Thoracic aorta (tissue), 2 donors: ENCODE measurements at places on chromosomes 6 and 20.

DNA sequence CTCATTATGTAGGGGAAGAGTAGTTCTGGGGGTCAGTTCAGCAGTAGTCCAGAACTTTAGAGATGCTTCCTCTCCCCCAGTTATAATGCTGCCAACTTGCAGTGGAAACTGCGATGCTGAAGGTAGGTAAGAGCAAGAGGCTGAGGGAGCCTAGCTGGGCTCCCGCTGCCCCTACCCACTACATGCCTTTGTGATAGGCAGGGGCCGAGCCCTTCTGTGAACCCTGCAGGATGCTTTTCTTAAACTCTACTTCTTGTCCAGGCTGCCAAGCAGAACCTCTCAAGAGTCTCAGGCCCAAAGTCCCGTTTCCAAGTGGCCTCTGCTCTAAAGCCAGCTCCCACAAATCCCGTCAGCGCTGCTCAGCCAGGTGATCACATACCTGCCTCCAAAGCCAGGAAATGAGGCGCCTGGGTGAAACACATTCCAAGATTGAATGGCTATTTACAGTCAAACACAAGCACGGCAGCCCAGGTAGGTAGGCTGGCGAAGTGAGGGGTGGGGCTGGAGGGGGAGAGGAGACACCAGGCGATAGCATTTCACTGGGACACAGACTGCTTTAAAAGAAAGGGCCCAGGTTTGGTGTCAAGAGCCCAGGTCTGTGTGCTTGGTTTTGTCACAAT lies 150.7 kb downstream of the CD24 start:
- no peaks in the 10 kb centered on the region for H3K36me3 ChIP-seq
- no peak overlapping the region for H3K4me3 ChIP-seq
- H3K27ac ChIP-seq: no peak overlapping the region
- no peak for DNase-seq

- H3K4me3 ChIP-seq: no peak overlapping the region
- H3K4me1 ChIP-seq: no peaks in the 10 kb centered on the region
- no peak for DNase-seq
- H3K27me3 ChIP-seq: no peaks in the 10 kb centered on the region
- H3K27ac ChIP-seq: no peak overlapping the region
These were observed 186.4 kb downstream of the TAF4 start for GRCh38 chr20:61879303-61879620.

- no peaks in the 10 kb centered on the region for H3K27me3 ChIP-seq
- H3K36me3 ChIP-seq: no peaks in the 10 kb centered on the region
- no peak overlapping the region for H3K4me3 ChIP-seq
- peaks cover 48% of the 10 kb centered on the region for H3K4me1 ChIP-seq
- no peak overlapping the region for H3K27ac ChIP-seq
These were observed 225.6 kb downstream of the ANKRD60 start for GRCh38 chr20:58002901-58003300.

- H3K4me1 ChIP-seq: no peaks in the 10 kb centered on the region
- H3K36me3 ChIP-seq: no peaks in the 10 kb centered on the region
- H3K4me3 ChIP-seq: no peak overlapping the region
These were observed 59.7 kb upstream of the SAMD5 start for GRCh38 chr6:147448775-147449174.

GRCh38 chr20:23782366-23782983 lies 31.7 kb upstream of the CST1 start:
- H3K36me3 ChIP-seq: no peaks in the 10 kb centered on the region
- DNase-seq: no peak
- no peak overlapping the region for H3K27ac ChIP-seq

- H3K4me3 ChIP-seq: no peak overlapping the region
- no peaks in the 10 kb centered on the region for H3K4me1 ChIP-seq
- H3K27ac ChIP-seq: no peak overlapping the region
- no peaks in the 10 kb centered on the region for H3K27me3 ChIP-seq
These were observed 78.6 kb downstream of the MDGA1 start for GRCh38 chr6:37618916-37619590.

DNA sequence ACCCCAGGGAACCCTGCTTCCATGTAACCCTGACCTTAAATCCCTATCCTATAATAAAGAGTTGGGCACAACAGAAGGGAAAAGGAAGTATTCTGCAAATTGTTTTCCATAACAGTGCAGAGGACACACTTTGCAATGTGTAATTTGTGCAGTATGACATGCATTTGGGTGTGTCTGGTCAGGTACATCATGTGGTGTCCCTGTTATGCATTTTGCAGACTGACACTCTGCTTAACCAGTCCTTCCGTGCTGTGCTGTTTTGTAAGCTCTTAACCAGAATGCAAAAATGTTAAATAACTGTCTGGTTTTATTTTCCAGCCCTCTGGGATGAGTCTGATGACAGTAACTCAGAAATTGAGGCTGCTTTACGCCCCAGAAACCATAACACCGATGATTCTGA lies 57.0 kb upstream of the XRN2 start:
- H3K4me1 ChIP-seq: no peaks in the 10 kb centered on the region
- peaks cover 14% of the 10 kb centered on the region for H3K36me3 ChIP-seq
- H3K27me3 ChIP-seq: no peaks in the 10 kb centered on the region
- H3K4me3 ChIP-seq: no peak overlapping the region
